ENCODE measurements at places on chromosomes 7 and 10. TPM values are rescaled to one million over a fixed set of nuclear protein-coding genes. Genes with fewer than 3 reads are reported as not detected.

Gene ZFAND2A
- total RNA-seq = 19.1 TPM

Gene SPDYE11
- total RNA-seq = not detected

Gene TMEM196
- not detected for total RNA-seq

Gene MUC3A
- total RNA-seq = 30.8 TPM

Gene PBLD
- total RNA-seq = 2.2 TPM

Gene BLVRA
- total RNA-seq = 29.7 TPM

Gene PDZD7
- 6.1 TPM for total RNA-seq

Gene DRGX
- total RNA-seq = not detected

Gene COL26A1
- total RNA-seq = 0.27 TPM

Gene BICC1
- total RNA-seq = not detected

Gene IQUB
- total RNA-seq = 0.79 TPM

Gene COBL
- total RNA-seq = 19.3 TPM

Gene HECW1
- 5.6 TPM for total RNA-seq

Gene SRRM3
- total RNA-seq = 12.7 TPM

Gene ACSM6
- total RNA-seq = not detected

Gene GIMAP6
- 0.12 TPM for total RNA-seq

Gene UTF1
- total RNA-seq = not detected

Gene MRLN
- total RNA-seq = not detected

Gene VIPR2
- 0.10 TPM for total RNA-seq

Gene FAM241B
- total RNA-seq = 18.0 TPM

Gene PYROXD2
- total RNA-seq = 14.2 TPM

Gene GARIN1A
- 0.49 TPM for total RNA-seq

Gene FRAT2
- 10.7 TPM for total RNA-seq

Gene METTL27
- total RNA-seq = 30.4 TPM

Gene PLPP4
- not detected for total RNA-seq

Gene NPC1L1
- total RNA-seq = 0.15 TPM

Gene PTPN12
- total RNA-seq = 80.5 TPM

Gene ICA1
- total RNA-seq = 16.4 TPM

Gene GTF2IRD1
- total RNA-seq = 34.5 TPM

Gene FAM25C
- total RNA-seq = not detected

Gene TRPV5
- total RNA-seq = not detected
